Spinal cord (tissue), 10 donors: ENCODE measurements at places on chromosomes 16 and 17.
A peak's percentile ranks its signal among the peaks of the same experiment; 100 is the strongest.

GRCh38 chr16:81778861-81779535 is at the start of gene PLCG2:
Gene PLCG2 (plus strand): TSS chr16:81779291. CDS start chr16:81785990, 6,699 bp downstream.
- no peak for DNase-seq

DNA sequence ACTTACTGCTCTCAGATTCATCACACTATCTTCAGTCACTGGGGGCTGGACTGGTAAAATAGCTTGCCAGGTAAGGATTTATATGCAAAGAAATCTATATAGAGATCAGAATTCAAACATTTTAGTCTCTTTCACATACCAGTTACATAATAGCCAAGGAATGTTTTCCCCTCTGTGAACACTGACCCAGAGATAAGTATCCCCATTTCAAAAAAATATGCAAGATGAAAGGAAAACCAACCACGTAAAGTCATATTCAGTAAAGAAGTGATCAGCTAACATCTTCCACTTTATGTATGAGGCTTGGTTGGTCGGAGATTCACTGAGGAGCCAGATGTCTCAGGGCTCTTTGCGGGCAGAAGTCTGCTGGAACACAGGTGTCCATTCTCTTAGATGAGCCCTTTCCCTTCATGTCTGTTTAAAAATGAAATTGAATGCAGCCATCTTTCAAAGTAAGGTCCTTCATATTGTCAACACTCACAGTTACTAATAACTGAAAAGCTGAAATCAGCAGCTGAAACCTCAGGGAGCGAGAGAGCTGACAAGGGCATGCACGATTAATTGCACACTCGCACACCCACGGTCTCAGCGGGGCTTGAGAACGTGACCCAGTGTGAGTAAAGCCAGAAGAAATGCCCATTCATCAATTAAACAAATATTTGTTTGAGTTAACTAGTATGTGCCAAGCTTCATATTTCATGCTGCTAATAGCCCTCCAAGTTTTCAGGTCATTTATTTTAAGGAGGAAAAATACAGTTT is 161.2 kb downstream of the MRTFB start:
- DNase-seq = no peak

DNA sequence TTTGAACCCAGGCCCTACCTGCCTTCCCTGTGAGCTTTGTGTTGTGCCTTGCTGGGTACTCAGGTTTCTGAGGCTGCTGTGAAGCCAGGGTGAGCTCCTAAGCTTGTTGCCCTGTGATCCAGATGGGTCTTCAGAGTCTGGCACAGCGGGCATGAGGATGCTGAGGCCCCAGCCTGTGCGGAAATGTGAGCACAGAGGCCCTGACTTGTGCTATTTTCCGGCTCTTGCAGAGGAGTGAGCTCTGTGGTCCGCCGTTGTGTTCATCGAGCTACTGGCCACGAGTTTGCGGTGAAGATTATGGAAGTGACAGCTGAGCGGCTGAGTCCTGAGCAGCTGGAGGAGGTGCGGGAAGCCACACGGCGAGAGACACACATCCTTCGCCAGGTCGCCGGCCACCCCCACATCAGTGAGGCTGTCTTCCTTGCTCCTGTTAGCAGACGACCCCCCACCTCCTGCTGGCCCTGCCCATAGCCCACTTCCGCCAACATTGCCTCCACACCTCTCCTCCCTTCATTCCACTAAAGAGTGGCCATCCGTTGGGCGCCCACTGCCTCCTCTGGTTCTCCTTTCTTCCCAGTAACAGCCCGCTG is 2.7 kb downstream of the PHKG2 start:
- DNase-seq = no peak

DNA sequence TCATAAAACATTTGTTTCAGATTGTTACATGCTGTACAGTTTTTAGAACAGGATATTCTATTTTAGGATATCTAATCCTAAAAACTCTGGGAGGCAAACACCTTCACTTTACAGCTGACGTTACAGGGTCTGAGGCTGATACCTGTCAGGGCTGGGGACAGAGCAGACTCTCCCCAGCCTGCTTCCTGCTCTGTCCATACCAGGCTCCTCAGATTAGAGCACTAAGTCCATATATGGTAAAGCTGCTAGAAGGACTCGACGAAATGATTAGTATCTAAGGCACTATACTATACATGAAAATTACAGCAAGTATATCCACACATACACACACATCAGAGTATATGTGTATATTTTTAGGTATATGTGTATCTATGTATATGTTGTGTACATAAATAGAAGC is 125.2 kb downstream of the ZFHX3 start:
- no peak for DNase-seq

DNA sequence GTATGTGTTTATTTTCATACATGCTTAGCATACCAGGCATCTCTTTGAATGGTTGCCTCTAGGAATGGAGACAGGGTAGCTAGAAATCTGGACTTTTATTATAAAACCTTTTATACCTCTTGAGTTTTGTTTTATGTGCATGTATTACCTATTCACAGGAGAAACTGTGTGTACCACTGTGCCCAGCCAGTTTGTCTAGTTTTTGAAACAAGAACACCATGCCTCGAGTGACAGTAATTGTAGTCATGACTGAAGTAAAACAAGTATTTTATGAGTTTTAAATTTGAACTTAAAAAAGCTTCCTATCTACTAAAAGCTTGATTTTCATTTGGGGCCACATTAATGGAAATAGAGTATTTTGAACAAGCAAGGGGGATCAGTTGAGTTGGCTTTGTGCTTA is 57.4 kb downstream of the SNTB2 start:
- DNase-seq = no peak

- DNase-seq = no peak
Observed at GRCh38 chr17:50353600-50354195, 7.8 kb downstream of the XYLT2 start.

GRCh38 chr17:65085951-65086350 is 29.4 kb upstream of the GNA13 start:
- DNase-seq = no peak

DNA sequence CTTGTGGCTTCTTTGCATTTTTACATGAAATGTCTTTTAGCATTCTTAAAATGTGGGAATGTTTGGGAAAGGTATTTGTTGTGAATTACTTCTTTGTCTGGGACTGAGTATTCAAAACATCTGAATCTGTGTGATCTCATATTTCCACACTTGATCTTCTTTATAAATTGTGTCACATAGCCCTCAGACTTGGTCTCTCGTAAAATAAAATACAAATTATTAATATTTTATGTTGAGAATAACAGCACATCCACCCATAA is 81.9 kb downstream of the TUBD1 start:
- DNase-seq = no peak

GRCh38 chr17:78185981-78186691 is 716 bp downstream of the TK1 start:
- no peak for DNase-seq

- DNase-seq = no peak
Observed at GRCh38 chr17:55833306-55833705, 82.5 kb downstream of the PCTP start.

- DNase-seq = no peak
Observed at GRCh38 chr17:40112191-40112711, 9.5 kb upstream of the MSL1 start.

GRCh38 chr17:42913522-42913921 is 12.9 kb downstream of the G6PC1 start:
- no peak for DNase-seq

DNA sequence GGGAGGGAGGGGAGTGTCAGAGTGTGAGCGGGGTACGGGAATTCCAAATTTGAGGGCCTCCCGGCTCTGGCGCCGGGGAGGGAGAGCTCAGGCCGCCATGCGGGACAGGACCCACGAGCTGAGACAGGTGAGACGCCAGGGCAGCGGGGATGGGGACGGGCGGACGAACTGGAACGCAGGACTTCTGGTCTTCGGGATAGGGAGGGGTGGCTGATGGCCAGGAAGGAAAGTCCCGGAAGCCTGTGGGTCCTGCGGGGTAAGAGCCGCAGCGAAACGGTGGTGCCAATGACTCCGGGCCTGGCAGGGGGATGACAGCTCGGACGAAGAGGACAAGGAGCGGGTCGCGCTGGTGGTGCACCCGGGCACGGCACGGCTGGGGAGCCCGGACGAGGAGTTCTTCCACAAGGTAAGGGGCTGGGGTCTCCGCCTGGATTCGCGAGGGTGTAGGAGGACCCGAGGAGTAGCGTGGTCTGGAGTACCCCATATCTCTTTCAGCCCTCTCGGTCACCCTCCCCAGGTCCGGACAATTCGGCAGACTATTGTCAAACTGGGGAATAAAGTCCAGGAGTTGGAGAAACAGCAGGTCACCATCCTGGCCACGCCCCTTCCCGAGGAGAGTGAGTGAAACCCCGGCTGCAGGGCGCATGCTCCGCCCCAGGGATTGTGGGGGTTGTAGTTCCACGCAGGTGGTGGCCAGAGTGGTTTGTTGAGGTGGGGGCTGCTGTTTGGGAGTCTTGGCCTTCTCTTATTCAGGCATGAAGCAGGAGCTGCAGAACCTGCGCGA is 543 bp downstream of the STX4 start:
- peak; percentile 95 for DNase-seq

DNA sequence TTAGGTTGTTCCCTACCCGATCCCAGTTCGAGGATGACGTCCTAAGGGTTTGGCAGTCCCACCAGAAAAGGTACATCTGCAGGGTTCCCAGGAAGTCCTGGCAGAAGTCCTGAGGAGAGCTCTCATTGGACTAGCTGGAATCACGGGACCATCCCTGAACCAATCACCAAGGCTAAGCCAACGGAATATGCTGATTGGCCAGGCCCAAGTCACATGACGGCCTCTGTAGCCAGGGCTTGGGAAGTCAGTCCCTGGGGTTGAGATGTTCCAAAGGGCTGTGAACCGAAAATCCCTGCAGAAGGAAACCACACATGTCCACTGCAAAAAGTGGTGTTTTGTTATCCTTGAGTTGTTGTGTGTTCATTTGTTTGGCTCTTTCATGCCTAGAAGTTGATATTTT is 68.2 kb upstream of the ZNF423 start:
- DNase-seq = no peak

DNA sequence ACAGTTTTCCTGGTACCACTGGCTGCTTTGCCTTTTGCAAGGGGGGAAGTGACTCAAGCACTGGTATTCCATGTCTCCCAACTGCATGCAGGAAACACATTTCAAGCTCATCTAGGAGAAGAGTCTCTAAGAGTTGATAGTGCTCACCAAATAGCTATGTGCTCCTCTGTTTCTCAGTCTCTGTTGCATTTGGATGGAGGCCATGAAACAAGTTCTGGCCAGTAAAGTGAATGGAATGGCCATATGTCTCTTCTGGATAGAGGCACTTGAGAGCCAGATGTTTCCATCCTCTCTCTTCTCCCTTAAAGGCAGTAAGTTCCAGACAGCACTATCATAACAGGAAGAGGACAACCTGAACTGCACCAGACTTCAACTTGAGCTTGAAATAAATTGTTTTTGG is 60.6 kb downstream of the C16orf82 start:
- DNase-seq = no peak

DNA sequence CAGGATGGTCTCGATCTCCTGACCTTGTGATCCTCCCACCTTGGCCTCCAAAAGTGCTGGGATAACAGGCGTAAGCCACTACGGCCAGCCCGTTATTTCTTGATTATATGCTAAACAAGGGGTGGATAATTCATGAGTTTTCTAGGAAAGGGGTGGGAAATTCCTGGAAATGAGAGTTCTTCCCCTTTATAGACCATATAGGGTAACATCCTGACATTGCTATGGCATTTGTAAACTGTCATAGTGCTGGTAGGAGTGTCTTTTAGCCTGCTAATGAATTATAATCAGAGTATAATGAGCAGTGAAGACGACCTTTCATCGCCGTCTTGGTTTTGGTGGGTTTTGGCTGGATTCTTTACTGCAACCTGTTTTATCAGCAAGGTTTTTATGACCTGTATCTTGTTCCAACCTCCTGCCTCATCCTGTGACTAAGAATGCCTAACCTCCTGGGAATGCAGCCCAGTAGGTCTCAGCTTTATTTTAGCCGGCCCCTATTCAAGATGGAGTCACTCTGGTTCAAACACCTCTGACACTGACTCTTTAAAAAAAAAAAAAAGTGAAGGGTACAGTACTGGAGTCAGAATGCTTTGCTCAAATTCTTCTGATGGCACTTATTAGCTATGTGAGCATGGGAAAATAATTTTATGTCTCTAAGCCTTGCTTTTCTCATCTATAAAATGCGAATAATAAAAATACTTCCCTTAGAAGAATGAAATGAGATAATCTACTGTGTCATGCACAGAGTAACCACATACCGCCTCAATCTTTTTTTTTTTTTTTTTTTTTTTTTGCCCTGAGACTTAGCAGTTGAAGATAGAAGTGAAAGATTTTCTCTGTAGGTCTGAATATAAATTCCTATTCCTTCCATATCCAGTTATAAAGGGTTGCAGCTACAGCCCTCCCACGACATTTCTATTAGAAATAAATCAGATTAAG is 5.1 kb upstream of the CALCOCO2 start:
- DNase-seq = no peak

DNA sequence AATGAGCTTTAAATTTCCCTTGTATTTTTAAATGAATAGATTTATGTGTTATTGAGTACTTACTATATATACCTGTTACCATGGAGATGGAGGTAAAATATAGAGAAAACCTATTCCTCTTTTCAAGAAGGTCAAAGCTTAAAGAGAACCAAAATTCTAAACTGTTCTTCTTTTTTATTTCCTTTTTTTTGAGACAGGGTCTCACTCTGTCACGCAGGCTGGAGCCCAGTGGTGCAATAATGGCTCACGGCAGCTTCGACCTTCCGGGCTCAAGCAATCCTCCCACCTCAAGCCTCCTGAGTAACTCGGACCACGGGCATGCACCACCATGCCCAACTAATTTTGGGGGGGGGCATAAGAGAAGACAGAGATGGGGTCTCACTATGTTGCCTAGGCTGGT is 25.0 kb upstream of the TMEM97 start:
- DNase-seq = no peak

- DNase-seq = no peak
Observed at GRCh38 chr17:41494524-41494923, 4.8 kb upstream of the KRT36 start.

- no peak for DNase-seq
Observed at GRCh38 chr17:47945080-47945479, 3.7 kb downstream of the PNPO start.

GRCh38 chr16:53266156-53266555 is 168.1 kb upstream of the RBL2 start:
- DNase-seq = no peak

DNA sequence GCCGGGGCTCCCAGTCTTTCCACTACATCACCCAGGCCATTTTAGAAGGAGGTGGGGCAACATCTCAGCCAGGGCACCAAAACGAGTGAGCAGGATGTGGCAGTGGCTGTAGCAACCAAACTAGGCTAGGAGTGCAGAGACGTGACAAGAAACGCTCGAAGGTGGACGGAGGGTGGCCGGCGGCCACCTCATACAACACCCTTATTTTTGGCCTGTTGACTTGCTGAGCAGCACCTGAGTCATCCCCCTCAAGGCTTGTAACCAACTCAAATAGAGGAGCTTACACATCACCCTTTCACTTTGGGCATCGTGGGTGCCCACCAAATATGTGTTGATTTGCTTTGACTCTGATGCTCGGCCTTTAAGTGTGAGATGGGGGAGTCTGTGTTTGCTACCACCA is 23.7 kb upstream of the SOX9 start:
- DNase-seq = no peak

GRCh38 chr16:66441586-66442375 is 14.7 kb downstream of the BEAN1 start:
- no peak for DNase-seq

- DNase-seq = no peak
Observed at GRCh38 chr16:49092704-49093103, 188.9 kb downstream of the CBLN1 start.

- DNase-seq = no peak
Observed at GRCh38 chr16:79402356-79402755, 198.2 kb downstream of the MAF start.
